ENCODE measurements at places on chromosomes 1 and 21.

GRCh38 chr1:245370905-245371581 is 216.3 kb downstream of the KIF26B start:
- DNase-seq = no peak

GRCh38 chr21:46307625-46308024 is 16.0 kb downstream of the C21orf58 start:
- DNase-seq = no peak

DNA sequence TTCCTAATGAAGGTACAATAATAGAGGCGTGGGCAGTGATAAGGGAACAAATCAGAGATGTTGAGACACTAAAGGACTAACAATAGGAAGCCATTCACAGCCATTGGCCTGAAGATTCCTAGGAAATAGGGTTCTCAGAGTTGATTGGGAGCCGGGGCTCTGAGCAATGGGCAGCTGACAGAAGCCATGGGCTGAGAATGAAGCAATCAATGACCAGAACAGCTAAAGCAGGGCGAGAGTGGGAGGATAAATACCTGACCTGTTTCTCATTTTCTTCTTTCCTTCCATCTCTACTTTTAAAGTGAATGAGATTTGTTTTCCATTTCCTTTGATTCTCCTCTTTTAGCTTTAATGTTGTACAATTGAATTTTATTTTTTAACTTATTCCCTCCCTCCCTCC is 774.7 kb upstream of the ADGRL4 start:
- DNase-seq = no peak

DNA sequence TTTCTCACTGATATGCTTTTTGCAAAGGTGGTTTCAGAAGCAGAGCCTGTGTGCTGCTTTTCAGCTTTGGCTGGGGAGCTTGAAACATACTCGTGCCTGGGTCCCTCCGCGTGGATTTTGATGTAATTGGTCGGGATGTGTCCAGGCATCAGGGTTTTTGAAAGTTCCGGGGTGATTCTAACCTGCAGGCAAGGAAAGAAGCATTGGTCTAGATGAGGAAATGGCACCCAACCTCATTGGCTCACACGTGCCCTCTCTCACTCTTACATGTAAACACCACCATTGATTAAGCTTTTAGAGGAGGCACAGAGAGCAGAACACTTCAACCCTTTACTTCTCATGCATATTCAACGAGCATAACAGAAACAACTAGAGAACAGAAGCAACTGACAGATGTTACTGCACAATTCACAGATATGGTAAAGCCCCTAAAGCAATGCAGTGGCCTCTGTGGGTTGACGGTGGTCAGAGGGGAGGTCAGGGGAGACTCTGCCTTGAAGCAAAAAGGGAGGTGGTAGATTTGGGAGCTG is 112.1 kb downstream of the TLR5 start:
- DNase-seq = no peak

- no peak for DNase-seq
These were observed 754 bp upstream of the NPPA start for GRCh38 chr1:11848373-11848700.

DNA sequence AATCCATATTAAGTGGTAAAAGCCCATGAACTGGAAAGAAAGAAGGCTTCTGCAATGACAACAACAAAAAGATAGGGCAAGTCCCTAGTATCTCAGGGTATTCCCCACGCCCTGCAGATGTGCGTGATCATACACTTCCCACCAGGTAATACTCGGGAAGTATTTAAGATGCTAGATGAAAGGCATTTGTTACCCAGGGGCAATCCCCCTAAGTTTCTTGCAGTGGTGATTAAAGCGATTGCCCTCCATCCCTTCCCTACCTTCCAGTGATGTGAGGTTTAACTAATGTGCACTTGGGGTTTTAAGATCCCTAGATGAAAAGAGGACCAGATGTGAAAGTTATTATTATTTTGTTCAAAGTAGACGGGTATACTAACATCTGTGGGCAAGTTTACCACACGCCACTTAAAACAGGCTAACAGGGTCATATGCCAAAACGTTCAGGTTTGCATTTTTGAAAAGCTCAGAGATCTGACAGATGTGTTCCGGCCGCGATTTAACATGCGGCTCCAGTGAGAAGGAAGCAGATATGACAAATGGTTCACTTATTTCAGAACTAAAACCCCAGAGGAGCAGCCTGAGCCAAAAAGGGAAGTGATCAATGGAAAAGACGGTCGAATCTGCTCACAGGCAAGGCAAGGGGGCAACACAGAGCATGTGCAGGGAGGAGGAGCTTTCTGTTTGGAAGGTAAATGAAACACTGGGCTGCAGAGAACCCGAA is 17.4 kb downstream of the TIAM1 start:
- DNase-seq = peak; percentile 43

- DNase-seq = no peak
These were observed 36.0 kb downstream of the AGL start for GRCh38 chr1:99886179-99886578.

- no peak for DNase-seq
These were observed 686.2 kb downstream of the ADGRL2 start for GRCh38 chr1:82486969-82487368.

Measured in Ammon's horn (tissue), 1 donor.